ENCODE measurements at places on chromosomes 2 and 18. TPM values are rescaled to one million over a fixed set of nuclear protein-coding genes. Genes with fewer than 3 reads are reported as not detected.

- no peak for DNase-seq
Measured at GRCh38 chr18:24214144-24214543, 75.3 kb downstream of the CABYR start.

GRCh38 chr2:176082824-176083751 lies 674 bp downstream of the EVX2 start:
- DNase-seq, result no peak

GRCh38 chr18:45321520-45321919 lies 293.8 kb upstream of the SLC14A2 start:
- DNase-seq, result no peak

DNA sequence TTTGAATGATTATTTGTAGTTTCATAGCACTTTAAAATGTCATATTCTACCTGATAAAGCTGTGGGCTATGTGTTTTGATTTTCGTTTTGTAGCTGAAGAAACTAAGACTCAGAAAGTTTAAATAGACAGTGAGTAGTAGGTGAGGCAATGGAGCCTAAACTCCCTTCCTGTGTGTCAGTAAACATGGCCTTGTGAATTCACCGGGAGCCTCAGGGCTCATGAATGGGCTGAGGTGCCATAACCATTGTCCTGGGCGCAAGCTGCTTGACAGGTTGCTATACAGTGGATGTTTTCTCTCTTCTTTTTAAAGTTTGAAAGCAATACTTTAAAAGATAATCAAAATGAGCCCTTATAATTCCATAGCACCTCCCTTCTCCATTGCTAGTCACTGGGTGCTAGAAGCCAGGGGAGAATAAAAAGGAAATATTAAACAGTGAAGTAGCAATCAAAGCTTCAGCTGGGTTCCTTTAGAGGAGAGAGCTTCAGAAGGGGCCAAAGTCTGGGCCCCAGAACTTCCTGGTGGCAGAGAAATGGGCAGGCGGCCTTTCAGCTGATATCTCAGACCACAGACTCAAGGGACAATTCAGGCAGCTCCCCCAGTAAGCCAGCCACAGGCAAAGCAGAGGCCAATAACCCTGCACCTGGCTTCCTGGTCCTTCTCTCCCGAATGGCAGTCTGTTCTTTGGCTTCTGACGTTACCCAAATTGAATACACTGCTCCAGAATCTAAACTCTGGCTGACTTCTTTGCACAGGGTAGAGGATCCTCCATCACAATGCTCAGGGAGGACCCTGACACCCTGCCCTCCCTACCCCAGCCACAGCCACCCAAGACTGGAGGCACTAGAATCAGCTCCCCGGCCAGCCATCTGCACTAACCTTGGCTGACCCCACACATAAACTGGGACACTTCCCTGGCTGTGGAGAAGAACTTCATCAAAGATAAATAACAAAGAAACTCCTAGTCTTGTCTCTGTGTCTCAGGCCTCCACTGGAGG lies 51.8 kb upstream of the NPAS2 start:
- DNase-seq, result no peak

GRCh38 chr2:31222071-31222470 lies 4.8 kb upstream of the CAPN14 start:
- DNase-seq, result no peak

- DNase-seq, result peak; percentile 98
Measured at GRCh38 chr2:109613922-109614714, at the start of the genes SEPTIN10 and SOWAHC. Gene SEPTIN10 (minus strand): TSS chr2:109613966. CDS start chr2:109613827, 139 bp downstream. Gene SOWAHC (plus strand): TSS chr2:109614364. CDS start chr2:109614490, 126 bp downstream.

- DNase-seq, result peak; percentile 41
Measured at GRCh38 chr2:174235680-174236079, 12.7 kb downstream of the OLA1 start.

GRCh38 chr2:8445580-8445979 lies 236.3 kb upstream of the ID2 start:
- DNase-seq, result no peak

DNA sequence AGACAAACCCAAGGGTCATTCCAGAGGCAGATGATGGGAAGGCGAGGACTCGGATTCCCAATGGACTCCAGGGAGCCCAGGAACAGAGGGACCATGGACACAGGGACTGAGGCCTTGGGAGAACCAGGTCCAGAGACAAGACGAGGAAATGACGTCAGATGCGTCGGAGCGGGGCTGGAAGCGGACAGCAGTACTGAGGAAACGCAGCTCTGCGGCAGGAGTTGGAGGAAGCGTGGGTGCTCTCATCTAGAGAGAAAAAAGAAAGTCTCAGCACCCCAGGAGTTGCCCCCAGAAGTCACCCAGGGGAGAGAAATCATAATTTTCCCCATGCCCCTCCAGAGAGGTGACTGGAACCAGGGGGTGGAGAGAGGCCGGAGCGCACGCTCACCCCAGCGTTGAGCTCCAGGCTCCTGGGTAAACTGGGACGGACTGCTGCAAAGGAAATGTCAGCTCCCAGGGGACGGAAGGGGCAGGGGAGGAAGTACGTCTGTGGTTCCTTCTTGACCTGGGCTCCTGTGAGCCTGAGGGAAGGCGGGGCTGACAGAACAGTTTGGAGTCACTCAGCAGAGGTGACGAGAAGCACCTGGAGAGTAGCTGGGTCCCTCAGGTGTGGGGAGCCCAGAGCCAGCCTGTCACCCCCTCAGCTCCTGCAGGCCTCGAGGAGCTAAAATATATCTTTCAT lies 44.7 kb downstream of the CMPK2 start:
- DNase-seq, result no peak

DNA sequence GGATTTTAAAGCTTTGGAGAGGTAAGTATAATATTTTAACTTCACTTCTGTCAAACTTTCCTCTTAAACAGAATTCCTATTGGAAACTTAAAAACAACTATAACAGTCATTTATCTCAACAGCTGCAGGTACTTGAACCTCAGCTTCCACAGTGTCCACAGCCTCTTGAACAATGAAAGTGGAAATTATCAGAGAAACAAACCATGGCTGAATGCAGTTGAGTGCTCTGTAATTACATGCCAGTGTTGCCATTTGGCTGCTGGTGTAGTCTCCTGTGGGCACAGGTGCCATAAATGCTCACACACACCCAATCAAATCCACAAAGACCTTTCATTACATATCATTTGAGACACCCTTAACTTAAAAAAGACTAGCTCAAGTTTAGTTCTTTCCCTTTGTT lies 125.1 kb downstream of the CPS1 start:
- no peak for DNase-seq

DNA sequence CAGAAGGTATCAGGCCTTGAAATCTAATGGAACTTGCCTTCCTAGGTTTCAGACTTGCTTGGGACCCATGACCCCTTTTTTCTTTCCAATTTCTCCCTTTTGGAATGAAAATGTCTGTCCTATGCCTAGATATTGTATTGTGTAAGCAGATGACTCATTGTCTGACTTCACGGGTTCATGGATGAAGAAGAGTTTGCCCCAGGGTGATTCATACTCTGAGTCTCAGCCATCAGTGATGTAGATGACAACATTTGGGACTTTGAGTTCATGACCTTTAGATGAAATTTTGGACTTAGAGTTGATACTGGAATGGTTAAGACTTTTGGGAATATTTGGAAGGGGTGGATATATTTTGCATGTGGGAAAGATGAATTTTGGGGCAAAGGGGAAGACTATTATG lies 11.2 kb upstream of the SCYGR5 start:
- DNase-seq, result peak; percentile 87

- no peak for DNase-seq
Measured at GRCh38 chr2:170310876-170311502, 133.0 kb downstream of the MYO3B start.

GRCh38 chr2:184945326-184945725 lies 347.0 kb downstream of the ZNF804A start:
- DNase-seq, result no peak

- no peak for DNase-seq
Measured at GRCh38 chr2:187638840-187639239, 84.6 kb upstream of the TFPI start.

DNA sequence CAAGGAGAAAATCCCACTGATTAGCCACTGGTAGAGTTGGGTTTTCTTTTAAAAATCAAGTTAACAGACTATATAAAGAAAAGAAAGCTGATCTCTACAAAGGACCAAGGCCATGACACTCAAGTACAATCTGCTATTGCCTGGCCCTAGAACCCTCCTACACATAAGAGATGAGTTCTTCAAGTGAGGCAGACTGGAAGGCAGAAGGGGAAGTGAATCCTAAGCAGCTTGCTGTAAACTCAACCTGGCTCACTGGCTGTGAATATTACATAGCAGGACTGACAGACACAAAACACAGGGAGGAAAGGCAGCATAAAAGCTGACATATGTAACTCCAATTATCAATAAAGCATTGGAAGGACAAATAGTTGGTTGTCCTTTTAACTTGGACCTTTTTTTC lies 65.4 kb downstream of the TRIP12 start:
- no peak for DNase-seq

GRCh38 chr2:203347375-203347774 lies 19.2 kb downstream of the ABI2 start:
- DNase-seq, result no peak

DNA sequence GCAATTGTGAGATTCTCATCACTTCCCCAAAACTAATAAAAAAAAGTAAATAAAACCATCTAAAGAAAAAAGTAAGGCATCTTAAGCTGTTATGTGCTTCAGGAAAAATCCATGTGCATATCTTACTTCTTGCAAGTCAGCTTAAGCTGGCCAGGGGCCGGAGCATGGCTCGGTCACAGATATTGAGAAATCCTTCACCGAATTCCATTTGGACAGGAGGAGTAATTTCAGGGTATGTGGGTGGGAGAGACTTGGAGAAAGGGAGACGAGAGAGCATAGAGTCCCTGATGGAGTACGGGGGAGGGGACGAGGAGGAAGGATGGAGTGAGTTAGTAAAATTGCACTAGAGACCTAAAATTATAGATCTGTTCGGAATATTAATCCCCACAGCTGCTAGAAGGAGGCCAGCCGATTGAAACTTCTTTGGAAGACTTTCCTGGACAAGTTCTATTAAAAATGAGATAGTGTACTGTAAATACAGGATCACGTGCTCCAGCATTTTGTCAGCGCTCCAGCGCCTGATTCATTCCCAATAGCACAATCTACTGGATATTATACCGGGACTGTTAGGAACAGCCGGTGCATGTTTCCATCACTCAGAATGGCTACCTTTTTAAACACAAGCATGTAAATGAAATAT lies 438.5 kb downstream of the ZNF516 start:
- DNase-seq, result no peak

- DNase-seq, result no peak
Measured at GRCh38 chr2:109098921-109099273, 30.1 kb upstream of the SH3RF3 start.

GRCh38 chr2:213015387-213016165 lies 135.8 kb downstream of the IKZF2 start:
- no peak for DNase-seq

GRCh38 chr18:76005632-76006208 lies 489.3 kb downstream of the ZNF516 start:
- no peak for DNase-seq

Gene ALK
- total RNA-seq, result 0.16 TPM

Gene UNC80
- total RNA-seq, result 0.27 TPM

Gene DSC1
- 0.18 TPM for total RNA-seq

Gene KCNG2
- 0.16 TPM for total RNA-seq

Gene PTH2R
- total RNA-seq, result not detected

Gene SMPD4
- total RNA-seq, result 60.1 TPM

Gene CXCR4
- 2.8 TPM for total RNA-seq

Gene PSMA8
- total RNA-seq, result not detected

Gene MMADHC
- total RNA-seq, result 125 TPM

All from astrocyte (in vitro differentiated cells and primary cell).